Peyer's patch (tissue), 4 donors: ENCODE measurements at places on chromosomes 5 and 9. TPM values are rescaled to one million over a fixed set of nuclear protein-coding genes. Genes with fewer than 3 reads are reported as not detected.

Gene RETREG1
- 70.1 TPM for total RNA-seq

Gene GPR21
- 2.5 TPM for total RNA-seq

GRCh38 chr9:119101048-119101447 lies 268.2 kb downstream of the BRINP1 start:
- H3K27ac ChIP-seq, result no peak overlapping the region
- DNase-seq, result no peak
- H3K4me1 ChIP-seq, result no peaks in the 10 kb centered on the region
- H3K36me3 ChIP-seq, result no peaks in the 10 kb centered on the region

GRCh38 chr9:99166149-99166548 lies 55.6 kb downstream of the ALG2 start:
- H3K4me1 ChIP-seq, result no peaks in the 10 kb centered on the region
- no peak overlapping the region for H3K27ac ChIP-seq
- H3K27me3 ChIP-seq, result no peaks in the 10 kb centered on the region
- no peak overlapping the region for H3K4me3 ChIP-seq

DNA sequence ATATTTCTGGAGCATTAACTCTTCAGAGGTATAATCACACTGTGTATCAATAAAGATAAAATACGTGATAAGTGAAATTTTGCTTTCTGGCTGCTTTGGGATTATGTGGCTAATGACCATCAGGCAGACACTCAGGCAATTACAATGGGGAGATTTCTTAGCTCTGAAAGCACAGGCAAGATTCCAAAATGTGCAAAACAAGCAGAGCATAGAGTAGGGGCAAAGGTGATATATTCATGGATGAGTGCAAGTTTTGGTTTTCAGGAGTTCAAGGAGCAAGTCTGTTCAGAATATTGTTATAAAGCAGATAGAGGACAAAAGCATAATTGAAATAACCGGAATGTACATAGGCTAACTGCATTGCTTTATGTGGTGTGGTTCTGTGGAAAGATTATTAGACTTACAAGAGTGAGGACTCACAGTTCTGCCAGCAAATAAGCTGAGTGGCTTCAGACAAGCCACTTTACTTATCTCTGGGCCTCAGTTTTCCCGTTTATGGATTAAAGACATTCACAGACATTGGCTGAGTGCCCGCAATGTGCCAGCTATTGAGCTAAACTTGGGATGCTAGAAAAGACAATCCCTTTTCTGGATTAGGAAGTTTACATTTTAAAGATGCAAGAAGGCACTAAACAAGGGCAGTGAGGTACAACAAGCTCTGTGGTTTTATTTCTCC lies 945.6 kb upstream of the ARRDC3 start:
- no peaks in the 10 kb centered on the region for H3K27me3 ChIP-seq
- no peak overlapping the region for H3K27ac ChIP-seq
- H3K36me3 ChIP-seq, result no peaks in the 10 kb centered on the region
- H3K4me1 ChIP-seq, result no peaks in the 10 kb centered on the region

Gene PCDHAC1
- not detected for total RNA-seq

- peak; percentile 22 for DNase-seq
- no peaks in the 10 kb centered on the region for H3K27me3 ChIP-seq
- H3K27ac ChIP-seq, result no peak overlapping the region
- no peaks in the 10 kb centered on the region for H3K36me3 ChIP-seq
Measured at GRCh38 chr5:14331386-14331781, 188.2 kb downstream of the TRIO start.

DNA sequence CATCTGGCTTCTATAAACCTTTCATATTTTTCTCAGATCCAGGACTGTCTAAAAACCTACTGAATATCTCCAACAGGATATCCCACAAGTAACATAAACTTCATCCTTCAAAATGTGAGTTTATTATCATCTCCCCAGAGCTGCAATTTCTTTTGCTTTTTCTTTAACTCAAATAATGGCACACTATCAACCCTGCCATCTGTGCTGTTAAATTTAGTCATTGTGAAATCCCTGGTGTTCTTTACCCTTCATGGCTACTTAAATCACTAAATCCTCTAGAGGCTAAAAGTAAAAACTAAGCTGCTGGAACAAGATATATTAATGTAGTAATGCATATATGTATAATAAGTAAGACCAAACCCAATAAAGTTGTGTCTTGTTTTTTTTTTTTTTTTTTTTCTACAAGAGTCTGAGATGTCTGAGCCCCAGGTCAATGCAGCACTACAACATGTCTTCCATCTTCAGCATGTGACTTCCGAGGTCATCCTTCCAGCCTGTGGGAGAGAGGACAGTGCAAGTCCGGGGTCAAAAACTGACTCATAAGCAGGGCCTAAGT lies 362.9 kb downstream of the ADGRV1 start:
- H3K4me3 ChIP-seq, result no peak overlapping the region
- no peaks in the 10 kb centered on the region for H3K4me1 ChIP-seq
- no peak overlapping the region for H3K27ac ChIP-seq
- H3K27me3 ChIP-seq, result no peaks in the 10 kb centered on the region

- no peak overlapping the region for H3K4me3 ChIP-seq
- DNase-seq, result no peak
- no peak overlapping the region for H3K27ac ChIP-seq
- H3K36me3 ChIP-seq, result no peaks in the 10 kb centered on the region
- H3K27me3 ChIP-seq, result no peaks in the 10 kb centered on the region
Measured at GRCh38 chr9:101635473-101635872, 40.7 kb upstream of the PPP3R2 start.

Gene OMD
- total RNA-seq, result 1.2 TPM

Gene FST
- total RNA-seq, result 47.0 TPM

Gene HRH2
- total RNA-seq, result 3.2 TPM

Gene ANKRD20A1
- total RNA-seq, result 16.3 TPM

GRCh38 chr5:156182174-156182967 lies 144.6 kb upstream of the SGCD start:
- no peak overlapping the region for H3K4me3 ChIP-seq
- DNase-seq, result no peak
- no peak overlapping the region for H3K27ac ChIP-seq

DNA sequence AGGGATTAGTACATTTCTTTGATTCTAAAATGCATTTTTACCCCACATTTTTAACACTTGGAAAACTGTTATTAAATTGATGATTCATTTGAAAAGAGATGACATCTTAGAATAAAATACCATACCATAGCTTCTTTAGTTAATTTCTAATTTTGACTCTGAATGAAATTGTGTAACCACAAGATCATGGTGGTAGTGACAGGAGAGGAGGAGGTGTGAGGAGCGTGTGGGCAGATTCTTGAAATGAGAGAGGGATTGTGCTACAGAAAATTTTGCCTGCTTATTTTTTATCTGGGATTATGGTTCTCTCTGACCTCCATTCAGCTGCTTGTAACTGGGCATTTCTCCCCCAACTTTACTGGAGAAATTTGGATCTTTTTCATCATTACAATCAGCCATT lies 173.3 kb upstream of the CLINT1 start:
- DNase-seq, result no peak
- no peak overlapping the region for H3K27ac ChIP-seq
- H3K36me3 ChIP-seq, result no peaks in the 10 kb centered on the region

GRCh38 chr5:143874312-143874711 lies 62.4 kb downstream of the HMHB1 start:
- no peaks in the 10 kb centered on the region for H3K27me3 ChIP-seq
- no peak overlapping the region for H3K27ac ChIP-seq
- DNase-seq, result no peak
- H3K4me1 ChIP-seq, result no peaks in the 10 kb centered on the region
- H3K36me3 ChIP-seq, result no peaks in the 10 kb centered on the region

DNA sequence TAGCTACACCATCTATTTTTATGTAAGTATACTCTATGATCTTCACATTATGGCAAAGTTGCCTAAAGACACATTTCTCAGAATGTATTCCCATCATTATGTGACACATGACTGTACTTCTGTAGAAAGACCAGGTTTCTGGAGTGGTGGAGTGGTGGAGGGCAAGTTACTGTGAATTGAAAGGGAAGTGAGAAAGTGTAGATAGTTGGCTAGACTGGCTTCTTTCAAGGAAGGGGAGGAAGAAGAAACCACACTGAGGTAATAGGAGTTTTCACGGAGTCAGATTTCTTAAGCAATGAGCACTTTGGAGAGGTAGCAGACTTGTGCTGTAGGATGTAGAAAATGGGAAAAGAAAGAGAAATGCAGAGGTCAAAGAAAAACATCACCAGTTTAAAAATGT lies 50.9 kb upstream of the EQTN start:
- no peaks in the 10 kb centered on the region for H3K36me3 ChIP-seq
- no peaks in the 10 kb centered on the region for H3K27me3 ChIP-seq
- no peak overlapping the region for H3K27ac ChIP-seq
- no peak overlapping the region for H3K4me3 ChIP-seq
- H3K4me1 ChIP-seq, result no peaks in the 10 kb centered on the region

DNA sequence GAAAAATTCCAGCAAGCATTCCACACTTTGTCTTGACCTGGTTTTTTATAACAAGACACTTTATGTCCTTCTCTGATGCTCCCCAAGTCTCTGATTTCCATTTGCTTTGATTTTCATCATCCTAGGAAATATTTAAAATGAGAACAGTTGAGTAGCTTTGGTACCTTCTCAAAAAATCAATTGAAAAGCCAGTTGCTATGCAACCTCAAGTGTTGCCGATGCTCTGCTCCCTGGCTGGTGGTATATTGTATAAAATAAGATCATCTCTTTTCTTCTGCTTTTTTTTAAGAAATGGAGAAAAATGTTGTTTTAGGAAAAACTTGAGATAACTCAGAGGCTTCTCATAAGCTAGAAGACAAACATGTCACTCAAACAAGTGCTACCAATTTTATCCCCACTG lies 109.7 kb downstream of the ZNF354C start:
- DNase-seq, result no peak
- no peak overlapping the region for H3K4me3 ChIP-seq
- H3K27me3 ChIP-seq, result no peaks in the 10 kb centered on the region
- no peaks in the 10 kb centered on the region for H3K4me1 ChIP-seq
- no peak overlapping the region for H3K27ac ChIP-seq

Gene ADGRD2
- not detected for total RNA-seq

DNA sequence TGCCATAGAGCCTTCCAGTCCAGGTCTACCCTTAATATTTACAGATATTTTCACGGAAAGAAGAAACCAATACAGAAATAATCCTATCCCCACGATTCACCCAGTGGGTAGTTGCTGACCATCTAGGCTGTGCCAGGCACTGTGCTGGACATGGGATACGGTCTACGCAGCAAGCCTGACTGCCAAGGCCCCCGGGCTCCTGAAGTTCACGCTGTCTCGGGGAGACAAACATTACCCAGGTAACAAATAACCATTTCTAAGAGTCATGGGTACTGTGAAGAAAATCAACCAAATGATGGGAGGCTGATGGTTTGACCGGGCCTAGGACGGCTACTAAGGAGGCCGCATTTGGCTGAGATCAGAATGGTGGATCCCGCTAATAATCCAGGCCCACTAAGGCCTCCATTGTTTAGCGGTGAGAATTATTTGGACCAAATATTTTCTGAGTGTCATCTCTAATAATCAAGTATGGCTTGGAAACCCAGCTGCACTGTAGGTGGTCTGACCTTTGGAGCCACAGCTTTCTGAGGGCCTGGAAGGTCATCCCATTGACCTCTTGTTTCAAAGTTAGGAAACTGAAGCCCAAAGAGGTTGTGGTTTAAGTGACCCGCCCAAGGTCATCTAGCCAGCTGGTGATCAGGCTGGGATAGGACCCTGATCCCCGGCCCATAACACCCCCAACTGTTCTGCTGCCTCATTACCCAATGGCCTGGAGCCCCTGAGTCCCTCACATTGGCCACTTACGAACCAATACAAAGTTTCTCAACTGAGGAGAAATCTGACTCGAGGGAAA lies 82.4 kb downstream of the AK8 start:
- no peak overlapping the region for H3K4me3 ChIP-seq
- H3K27ac ChIP-seq, result no peak overlapping the region
- DNase-seq, result no peak
- H3K36me3 ChIP-seq, result no peaks in the 10 kb centered on the region
- H3K27me3 ChIP-seq, result no peaks in the 10 kb centered on the region

Gene RFX3
- 31.4 TPM for total RNA-seq

DNA sequence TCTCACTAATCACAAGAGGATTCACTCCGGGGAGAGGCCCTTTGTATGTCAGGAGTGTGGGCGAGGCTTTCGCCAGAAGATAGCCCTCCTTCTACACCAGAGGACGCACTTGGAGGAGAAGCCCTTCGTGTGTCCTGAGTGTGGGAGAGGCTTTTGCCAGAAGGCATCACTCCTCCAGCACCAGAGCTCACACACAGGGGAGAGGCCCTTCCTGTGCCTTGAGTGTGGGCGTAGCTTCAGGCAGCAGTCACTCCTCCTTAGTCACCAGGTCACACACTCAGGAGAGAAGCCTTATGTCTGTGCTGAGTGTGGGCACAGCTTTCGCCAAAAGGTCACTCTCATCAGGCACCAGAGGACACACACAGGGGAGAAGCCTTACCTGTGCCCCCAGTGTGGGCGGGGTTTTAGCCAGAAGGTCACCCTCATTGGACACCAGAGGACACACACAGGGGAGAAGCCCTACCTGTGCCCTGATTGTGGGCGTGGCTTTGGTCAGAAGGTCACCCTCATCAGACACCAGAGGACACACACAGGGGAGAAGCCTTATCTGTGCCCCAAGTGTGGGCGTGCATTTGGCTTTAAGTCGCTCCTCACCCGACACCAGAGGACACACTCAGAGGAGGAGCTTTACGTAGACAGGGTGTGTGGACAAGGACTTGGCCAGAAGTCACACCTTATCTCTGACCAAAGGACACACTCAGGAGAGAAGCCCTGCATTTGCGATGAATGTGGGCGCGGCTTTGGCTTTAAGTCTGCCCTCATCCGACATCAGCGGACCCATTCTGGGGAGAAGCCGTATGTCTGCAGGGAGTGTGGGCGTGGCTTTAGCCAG lies 27.8 kb downstream of the NUTM2F start:
- DNase-seq, result peak; percentile 79
- no peaks in the 10 kb centered on the region for H3K4me1 ChIP-seq
- H3K4me3 ChIP-seq, result no peak overlapping the region
- no peaks in the 10 kb centered on the region for H3K27me3 ChIP-seq

DNA sequence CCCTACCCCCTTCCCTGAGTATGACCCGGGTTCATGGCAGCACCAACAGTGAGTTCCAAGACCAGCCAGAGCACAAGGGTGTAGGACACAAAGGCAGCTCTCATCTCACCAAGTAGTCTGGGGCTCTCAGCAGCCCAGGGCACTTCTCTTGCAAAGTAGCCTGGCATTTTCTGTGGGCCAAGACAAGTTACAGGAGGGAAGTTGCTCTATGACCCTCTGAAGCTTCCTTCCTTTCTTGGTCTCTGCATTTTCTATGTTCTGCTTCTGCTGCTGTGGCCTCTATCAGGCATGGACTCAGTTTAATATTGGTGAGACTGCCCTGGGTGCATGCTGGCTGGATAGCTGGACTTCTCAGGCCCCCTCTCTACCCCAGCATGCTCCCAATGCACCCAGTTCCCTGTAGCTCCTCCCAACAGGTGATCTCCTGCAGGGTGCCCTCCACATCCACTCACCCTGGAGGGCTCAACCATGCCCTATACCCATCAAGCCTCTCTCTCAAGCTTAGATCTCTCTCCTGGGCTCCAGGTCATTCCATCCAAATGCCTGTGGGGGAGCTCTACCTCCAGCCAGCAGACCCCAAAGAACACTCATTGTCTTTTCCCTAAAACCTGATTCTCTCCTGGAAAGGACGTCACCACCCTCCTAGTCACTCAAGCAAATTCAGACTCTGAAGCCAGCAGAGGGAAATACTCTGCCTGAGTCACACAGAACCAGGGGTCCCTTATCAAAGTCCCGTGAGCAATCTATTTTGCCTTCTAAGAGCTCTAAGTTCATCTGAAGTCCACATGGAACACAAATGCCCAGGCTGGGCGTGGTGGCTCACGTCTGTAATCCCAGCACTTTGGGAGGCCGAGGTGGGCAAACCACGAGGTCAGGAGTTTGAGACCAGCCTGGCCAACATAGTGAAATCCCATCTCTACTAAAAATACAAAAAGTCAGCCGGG lies 13.8 kb downstream of the TBC1D2 start:
- peaks cover 6% of the 10 kb centered on the region for H3K4me1 ChIP-seq
- H3K4me3 ChIP-seq, result no peak overlapping the region
- no peak for DNase-seq
- peaks cover 27% of the 10 kb centered on the region for H3K36me3 ChIP-seq
